ENCODE measurements at places on chromosomes 2 and 18.
A peak's percentile ranks its signal among the peaks of the same experiment; 100 is the strongest.

DNA sequence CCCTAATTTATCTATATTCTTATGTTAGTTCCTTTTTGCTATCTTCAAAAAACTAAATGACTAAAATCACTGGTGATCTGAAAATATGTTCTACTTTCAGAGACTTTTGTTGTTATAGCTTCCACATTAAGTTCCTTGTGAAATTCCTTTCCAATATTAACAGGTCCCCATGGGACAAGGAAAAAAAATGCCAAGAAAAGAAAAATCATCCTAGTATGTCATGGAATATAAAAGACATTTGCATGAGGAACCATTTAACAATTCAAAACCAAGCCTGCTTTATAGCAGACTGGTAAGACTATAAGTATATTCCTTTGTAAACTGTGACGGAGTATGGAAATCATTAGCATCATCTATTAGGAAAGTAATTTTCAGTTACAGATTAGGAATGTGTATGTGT lies 48.1 kb downstream of the COBLL1 start:
- no peak for DNase-seq

DNA sequence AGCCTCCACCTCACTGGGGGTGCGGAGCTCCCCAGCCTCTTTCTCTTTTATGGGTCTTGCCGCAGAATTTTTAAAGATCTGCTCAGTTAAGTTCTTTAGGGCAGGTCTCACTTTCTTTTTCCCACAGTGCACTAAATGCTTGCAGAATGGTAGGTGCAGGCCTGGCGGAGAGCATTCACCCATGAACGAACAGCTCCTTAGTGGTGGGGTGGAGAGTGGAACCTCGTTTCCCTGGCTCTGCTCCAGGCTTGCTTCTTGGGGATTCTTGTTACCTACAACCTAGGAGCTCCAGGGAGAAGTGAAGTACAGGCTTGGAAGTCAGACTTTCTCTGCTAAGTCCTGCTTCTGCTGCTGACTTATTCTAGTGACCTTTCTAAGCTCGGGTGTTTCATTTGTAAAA lies 70.3 kb upstream of the PXDN start:
- DNase-seq: no peak

GRCh38 chr2:20516646-20517341 lies 69.9 kb downstream of the RHOB start:
- DNase-seq: no peak

DNA sequence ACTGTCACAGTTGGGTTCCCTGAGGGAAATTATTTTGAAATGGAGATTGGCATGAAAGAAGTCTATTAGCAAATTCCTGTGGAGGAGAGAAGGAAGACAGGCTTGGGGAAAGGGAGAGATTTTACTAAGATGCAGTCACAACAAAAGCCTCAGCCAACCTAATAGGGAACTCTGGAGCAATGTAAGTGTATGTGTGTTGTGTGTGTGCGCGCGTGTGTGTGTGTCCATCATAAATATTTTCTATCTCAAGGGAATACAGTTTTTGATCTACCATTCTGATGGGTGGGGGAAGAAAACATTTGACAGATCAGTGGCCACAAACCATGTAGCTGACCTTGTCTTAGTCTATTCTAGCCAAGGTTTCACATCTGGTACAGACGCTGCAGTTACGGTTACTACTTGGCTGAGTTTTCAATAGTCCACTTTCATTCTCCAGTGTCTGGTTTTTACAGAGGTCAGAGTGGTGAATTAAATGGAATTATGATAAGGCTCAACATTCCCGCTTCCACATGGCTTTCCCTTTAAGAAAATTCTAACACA lies 72.6 kb downstream of the MREG start:
- no peak for DNase-seq

- DNase-seq: no peak
Measured at GRCh38 chr2:96305979-96306308, 598 bp upstream of the SNRNP200 start.

DNA sequence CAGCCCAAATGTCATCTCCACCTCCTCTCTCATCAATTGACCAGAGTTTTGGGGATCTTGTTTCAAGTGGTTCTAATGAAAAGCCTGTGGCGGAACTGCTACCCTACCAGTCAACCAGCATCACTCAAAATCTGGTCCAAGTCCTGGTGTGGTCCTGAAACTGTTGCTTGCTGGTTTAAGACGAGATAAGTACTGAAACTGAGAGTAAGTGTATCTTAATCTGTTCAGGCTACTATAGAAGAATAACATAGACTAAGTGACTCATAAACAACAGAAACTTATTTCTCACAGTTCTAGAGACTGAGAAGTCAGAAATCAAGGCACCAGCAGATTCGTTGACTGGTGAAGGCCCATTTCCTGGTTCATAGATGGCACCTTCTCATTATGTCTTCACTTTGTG lies 879 bp upstream of the GALNT5 start:
- DNase-seq: no peak

GRCh38 chr2:144519934-144520731 lies at the start of gene ZEB2:
Gene ZEB2, minus strand, starts transcription at chr2:144520119. Its CDS starts 2,769 bp downstream, at chr2:144517350.
- DNase-seq: peak; percentile 84

DNA sequence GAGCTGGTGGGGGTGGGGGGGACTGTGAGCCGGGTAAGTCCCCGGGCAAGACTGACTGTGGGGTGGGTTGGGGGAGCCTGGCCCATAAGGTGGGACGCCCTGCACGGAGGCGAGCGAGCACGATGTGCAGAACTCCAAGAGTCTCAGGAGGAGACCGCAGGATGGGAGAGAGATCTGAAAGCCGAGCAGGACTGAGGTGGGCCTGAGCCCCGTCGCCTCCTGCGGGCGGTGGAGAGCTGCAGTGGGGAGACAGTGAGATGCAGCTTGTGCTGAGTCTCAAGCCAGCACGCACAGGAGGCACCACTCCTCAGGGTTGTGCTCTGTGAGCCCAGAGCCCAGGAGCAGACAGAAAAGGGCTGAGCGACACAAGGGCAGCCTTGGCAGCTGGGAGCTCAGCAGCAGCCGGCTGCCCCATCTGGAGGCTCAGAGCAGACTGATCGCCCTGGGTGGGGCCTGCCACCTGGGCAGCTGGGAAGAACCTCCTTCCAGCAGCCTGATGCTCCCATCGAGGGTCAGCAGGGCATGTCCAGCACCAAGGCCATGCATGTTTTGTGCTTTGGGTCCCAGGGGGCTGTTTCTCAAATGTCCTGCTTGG lies 15.9 kb downstream of the ARHGEF4 start:
- DNase-seq: no peak

DNA sequence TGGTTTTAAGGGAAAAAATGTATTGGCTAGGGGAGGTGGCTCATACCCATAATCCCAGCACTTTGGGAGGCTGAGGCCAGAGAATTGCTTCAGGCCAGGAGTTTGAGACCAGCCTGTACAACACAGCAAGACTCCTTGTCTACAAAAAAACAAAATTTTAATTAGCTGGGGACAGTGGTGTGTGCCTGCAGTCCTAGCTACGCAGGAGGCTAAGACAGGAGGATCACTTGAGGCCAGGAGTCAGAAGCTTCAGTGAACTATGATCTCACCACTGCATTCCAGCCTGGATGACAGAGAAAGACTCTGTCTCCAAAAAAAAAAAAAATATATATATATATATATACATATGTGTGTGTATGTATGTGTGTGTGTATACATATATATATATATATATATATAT lies 18.5 kb downstream of the CCDC88A start:
- DNase-seq: no peak

DNA sequence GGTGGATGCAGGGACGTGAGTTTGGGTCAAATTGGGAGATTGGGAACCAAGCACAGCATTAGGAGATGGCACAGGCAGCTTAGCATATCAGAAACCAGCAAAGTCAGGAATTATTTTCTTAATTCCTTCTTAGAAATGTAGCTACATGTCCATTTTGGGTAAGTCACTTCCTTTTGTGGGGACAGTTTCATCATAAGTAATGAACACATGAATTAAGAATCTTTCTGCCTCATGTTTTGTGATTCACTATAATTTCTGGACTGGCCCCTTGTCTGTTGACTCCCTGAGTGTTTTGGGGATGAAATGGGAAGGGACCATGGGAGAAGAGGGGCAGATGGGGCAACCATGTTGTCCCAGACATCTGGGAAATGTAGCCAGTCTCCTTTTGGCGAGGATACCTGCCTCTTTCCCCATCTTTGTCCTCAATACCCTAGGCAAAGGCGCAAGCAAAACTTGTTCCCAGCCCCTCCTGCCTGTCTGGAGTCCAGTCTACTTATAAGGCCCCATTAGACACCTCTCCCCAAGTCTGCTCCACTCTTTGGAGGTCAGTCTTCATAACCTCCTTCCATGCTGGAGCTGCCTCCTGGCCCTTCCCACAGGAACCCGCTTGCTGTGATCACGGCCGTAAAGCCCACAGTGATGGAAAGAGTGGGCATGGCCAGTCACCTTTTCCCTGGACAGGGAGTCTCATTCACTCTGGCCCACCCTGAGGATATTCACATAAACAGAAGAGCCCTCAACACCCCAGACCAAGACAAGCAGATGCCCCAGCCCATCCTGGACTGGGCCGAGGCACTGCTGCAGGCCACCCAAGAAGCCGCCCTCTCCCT lies 25.7 kb downstream of the MTHFD2 start:
- DNase-seq: no peak

- no peak for DNase-seq
Measured at GRCh38 chr2:191189112-191189635, 38.4 kb upstream of the STAT4 start.

GRCh38 chr2:115543461-115543860 lies 1101.0 kb downstream of the DPP10 start:
- DNase-seq: no peak

DNA sequence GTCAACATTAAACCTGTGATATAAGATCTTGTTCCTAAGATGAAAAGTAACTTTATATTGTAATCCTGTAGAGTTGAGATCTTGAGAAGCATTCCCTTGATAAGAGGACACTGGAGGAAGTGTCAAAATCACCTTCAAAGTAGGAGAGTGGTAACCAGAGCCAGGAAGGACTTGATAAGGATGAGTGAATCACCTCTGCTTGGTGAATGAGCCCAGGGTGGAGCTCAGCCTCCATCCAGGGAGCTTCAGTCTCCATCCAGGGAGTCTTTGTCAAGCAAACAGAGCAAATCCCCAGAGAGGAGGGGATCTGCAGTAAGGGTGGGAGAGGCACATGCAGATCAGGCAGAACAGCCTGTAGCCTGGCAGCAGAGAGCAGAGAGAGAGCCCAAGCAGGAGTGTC lies 167.1 kb upstream of the SIX2 start:
- no peak for DNase-seq

- no peak for DNase-seq
Measured at GRCh38 chr18:22939649-22940048, 6.5 kb downstream of the RBBP8 start.

DNA sequence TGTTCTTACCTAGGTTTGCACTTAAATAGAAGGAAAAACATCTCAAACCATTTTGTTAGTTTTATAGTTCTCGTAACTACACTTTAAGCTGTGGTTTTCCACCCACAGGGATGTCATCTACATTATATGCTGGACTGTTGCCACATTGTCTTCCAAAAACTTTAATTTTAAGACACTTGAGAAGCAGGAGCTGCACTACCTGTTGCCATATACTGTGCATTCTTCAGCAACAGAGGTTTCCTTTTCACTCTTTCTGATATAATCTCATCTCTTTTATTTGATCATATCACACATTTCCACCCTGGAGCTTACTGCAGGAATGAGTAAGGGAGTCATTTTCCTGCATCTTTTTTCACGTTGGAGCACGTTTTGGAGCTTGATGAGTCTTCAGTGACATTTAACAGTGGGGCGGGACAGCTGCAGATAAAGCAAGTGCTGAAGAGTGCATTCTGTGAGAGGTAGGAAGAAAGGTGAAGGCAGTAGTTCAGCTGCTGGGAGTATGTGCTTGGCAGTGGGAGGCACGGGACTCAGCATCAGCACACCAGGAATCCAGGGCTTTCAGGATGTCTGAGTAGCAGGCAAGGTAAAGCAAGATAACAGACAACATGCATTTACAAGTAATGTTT lies 3.8 kb downstream of the LIMS1 start:
- no peak for DNase-seq

DNA sequence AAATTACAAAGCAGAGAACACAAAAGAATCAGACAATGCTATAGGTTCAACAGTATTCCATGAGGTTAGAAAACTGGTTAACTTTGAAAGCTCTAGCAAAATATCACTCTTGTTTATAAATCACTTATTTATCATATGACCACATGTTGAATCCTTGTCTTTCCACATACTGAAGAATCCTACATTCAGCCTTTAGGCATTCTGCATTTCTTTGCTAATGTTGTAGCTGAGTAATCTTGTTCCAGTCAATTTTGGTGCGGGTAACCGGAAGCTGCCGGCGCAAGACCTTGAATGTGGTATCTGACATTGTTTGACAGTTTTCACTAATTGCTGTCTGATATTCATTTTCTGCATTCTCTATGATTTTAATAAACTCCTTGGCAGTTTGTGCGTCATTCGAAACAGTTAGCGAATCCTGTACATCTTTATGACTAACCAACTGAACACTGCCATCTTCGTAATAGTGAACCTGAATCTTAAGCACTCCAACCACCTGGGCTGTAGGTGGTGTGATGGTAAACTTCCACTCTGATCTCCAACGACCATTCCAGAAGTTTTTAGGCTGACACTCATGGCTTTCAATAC lies 154.1 kb downstream of the BAZ2B start:
- DNase-seq: no peak

DNA sequence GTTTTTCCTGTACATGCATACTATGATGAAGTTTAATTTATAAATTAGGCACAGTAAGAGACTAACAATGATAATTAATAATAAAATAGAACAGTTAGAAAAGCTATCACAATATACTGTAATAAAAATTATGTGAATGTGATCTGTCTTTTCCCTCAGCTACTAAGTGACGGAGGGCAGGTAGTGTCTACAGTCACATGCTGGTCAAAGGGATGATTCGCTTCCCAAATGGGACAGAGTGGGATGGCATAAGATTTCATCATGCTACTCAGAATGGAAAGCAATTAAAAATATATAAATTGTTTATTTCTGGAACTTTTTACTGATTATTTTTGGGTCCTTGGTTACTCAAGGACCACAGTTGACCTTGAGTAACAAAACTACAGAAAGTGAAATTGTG lies 71.5 kb downstream of the DAW1 start:
- no peak for DNase-seq

DNA sequence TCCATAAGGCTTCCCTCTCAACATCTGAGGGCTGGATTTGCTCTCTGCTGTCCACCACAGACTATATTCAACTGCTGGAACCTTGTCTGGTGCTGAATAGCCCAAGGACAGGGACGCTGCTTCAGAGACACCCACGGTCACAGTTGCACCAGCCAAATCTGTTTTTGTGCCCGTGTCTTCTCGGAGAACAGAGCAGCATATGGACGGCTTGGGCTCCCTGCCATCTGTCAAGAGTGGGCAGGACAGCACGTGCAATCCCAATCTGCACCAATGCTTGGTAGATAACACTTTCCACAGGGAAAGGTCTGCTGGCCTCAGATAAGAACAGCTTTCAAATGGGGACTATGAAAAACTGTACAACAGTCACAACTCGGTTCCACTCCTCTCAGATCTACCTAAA lies 466.1 kb downstream of the TGIF1 start:
- DNase-seq: no peak

- no peak for DNase-seq
Measured at GRCh38 chr18:53025247-53025646, 685.2 kb downstream of the DCC start.

GRCh38 chr2:71850306-71850801 lies 297.3 kb downstream of the CYP26B1 start:
- no peak for DNase-seq
